ENCODE measurements at places on chromosomes 12 and 14. TPM values are rescaled to one million over a fixed set of nuclear protein-coding genes. Genes with fewer than 3 reads are reported as not detected.

DIO2 gene
- total RNA-seq, result not detected

SOAT2 gene
- total RNA-seq, result not detected

KRT82 gene
- total RNA-seq, result not detected

SYCP3 gene
- total RNA-seq, result 0.50 TPM

PALS1 gene
- total RNA-seq, result 5.3 TPM

GTF2A1 gene
- total RNA-seq, result 43.4 TPM

IFNG-AS1 gene
- not detected for total RNA-seq

DBX2 gene
- total RNA-seq, result not detected

SERPINA10 gene
- not detected for total RNA-seq

CLEC1B gene
- total RNA-seq, result not detected

POLE2 gene
- total RNA-seq, result 58.4 TPM

RXYLT1 gene
- total RNA-seq, result 27.6 TPM

ANO6 gene
- total RNA-seq, result 24.1 TPM

GRCh38 chr12:12428961-12429657 lies 72.2 kb downstream of the BORCS5 start:
- no peak for DNase-seq

DNA sequence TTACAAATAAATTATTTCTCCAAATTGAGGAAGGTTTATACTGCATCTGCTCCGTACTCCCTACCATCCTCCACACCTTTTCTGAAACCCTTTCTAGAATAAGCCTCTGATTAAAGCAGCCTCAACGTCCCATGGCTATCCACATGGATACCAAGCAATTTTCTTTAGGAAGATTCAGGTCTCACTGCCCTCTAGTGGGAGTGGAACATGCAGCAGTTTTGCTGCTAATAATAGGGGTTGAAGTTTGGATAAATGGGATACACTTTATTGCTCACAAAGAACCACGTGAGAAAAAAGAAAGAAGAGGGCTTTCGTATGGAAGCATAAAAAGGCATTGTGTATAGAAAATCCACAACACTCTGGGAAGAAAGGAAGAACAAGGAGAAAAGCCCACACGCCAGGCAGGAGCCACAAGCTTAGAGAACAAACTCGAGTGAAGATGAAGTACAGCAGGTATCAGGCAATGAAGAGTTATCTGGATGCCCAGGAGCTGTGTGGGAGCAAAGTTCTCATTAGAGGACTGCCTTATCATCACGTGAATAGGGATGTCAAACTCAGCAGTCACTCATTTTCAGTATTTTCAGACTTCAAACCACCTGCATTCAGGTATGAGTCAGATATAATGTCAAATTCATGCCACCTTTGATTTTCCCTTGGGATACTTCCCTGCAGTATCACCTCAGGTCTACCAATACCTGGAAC lies 45.8 kb downstream of the CCER1 start:
- no peak for DNase-seq

- no peak for DNase-seq
These were observed 191.8 kb downstream of the DACT1 start for GRCh38 chr14:58829594-58829993.

GRCh38 chr14:100684154-100684553 lies 42.5 kb upstream of the DLK1 start:
- no peak for DNase-seq

GRCh38 chr14:60051721-60052221 lies 40.0 kb upstream of the PCNX4 start:
- DNase-seq, result peak; percentile 64

- no peak for DNase-seq
These were observed 501.6 kb downstream of the SLC6A15 start for GRCh38 chr12:84411031-84411430.

DNA sequence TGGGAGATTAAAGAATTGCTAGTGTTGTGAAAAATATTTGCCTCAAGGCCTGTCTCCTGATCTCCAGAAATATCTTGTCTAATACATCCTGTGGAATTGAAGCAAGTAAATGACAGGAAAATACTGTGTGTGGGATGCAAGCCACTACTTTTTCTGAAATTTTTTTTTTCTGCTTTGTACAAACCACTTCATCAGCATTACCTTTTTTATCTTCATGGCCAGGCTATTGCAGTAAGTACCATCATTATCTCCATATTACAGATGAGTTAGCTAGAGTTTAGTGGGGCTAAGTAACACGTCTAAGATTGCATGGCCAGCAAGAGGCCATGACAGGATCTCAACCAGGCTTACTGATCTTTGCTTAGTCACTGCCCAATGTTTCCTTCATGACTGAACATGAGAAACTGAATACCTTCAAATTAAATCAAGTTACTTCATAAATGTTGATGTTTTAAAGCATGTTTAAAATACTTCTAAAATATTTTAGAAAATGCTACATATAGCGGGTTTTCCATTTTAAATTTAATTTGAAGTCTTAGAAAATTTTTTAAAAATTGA lies 273.7 kb downstream of the SLC6A15 start:
- DNase-seq, result no peak

DNA sequence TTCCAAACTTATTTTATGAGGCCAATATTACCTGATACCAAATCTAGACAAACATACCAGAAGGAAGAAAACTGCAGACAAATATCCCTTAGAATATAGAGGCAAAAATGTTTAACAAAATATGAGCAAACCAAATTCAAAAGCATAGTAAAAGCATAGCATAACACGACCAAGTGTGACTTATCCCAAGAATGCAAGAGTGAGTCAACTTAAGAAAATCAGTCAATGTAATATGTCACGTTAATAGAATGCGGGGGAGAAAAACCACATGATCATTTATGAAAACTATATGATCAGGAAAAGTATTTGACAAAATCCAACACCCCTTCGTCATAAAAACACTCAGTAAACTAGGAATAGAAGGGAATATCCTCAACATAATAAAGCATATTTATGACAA lies 217.3 kb downstream of the ADGRD1 start:
- no peak for DNase-seq

DNA sequence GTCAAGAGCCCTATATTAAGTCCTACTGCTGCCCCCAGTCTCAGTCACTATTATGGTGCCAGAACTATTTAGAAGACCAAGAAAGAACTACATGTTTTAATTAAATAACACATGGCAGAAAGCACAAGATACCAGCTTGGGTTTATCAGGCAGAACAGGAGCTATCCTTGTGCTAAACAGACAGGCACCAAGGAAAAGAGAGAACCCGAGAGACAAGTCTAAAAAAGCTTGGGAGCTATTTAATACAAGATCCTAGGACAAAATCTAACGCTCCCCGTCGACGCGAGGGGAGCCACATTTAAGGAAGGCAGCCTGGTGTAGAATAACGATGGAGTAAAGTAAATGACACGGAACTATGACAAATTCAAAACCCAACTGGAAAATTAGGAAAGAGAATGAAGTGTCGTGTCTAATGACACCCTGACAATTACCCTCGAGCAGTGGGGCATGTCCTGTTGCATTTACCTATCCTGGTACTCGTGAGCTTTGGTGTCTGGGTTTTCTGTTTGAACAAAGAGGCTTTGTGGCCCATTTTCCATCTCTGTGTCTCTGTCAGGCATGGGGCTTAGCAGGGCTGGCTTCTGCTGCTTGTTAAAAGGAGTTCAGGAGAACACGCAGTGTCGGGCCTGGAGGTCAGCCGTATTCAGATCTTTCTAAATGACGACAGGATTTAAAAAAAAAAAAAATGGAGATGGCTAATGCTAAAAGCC lies 140.6 kb downstream of the ETNK1 start:
- no peak for DNase-seq

- no peak for DNase-seq
These were observed 30.4 kb upstream of the PPP2R5E start for GRCh38 chr14:63573581-63573980.

- DNase-seq, result peak; percentile 70
These were observed 5.6 kb downstream of the REM2 start for GRCh38 chr14:22888662-22889061.

DNA sequence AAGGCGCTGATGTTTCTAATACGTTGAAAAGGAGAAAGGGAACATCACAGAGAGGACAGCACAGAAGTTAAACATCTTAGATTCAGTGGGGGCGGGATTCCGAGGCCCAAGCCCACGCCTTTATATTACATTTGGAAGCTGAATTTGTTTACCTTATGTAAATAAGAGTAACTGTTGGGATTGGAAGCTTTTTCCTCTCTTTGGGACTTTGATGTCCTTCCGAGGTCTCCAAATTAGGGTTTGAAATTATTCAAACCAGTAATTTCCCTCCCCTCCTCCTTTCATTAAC lies 6.4 kb downstream of the FOXA1 start:
- no peak for DNase-seq

DNA sequence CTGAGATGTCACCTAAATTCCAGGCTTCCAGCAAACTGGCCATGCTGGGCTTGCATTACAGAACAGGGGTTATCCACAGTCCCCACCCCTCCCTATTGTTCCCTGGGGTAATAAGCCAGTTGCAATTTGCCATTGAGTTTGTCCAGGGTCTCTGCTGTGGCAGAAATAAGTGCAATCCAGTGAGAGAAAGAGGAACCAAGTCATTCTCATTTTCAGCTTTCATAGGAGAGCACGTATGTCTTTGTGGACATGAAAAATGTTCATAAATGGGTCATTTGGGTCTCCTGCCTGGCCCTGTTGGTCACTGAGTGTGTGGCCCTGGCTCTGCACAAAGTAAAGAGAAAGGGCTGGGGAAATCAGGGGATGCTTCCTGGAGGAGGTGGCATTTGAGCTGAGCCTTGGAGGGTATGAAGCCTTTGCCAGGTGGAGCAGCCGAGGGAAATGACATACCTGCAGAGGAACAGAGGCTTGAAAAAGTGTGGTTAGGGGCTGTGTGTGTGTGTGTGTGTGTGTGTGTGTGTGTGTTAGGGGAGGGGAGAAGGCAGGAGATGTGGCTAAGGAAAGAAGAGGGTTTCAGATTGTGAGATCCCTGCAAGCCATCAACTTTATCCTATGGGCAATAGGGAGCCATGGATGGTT lies 29.3 kb downstream of the CMKLR1 start:
- no peak for DNase-seq

DNA sequence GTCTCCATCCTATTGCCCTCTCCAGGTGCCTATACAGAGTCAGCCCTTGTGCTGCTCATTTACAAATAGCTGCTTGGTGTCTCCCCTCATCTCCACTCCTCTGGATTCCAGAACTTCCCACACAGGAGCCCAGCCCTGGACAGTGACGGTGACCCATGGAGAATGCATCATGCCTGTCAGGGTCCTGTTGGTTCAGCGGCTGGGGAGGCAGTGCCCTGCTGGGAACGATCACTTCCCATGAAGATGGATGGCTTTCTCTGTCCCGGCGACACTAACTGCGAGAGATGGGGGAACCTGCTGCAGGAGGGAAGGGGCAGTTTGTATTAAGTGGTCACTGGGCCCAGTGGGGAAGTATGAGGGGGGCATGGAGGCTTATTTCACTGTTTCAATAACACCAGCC lies 395.0 kb upstream of the TBX3 start:
- DNase-seq, result no peak

- DNase-seq, result peak; percentile 59
These were observed 23.5 kb upstream of the PTPRB start for GRCh38 chr12:70660620-70661219.

GRCh38 chr12:38411946-38412345 lies 95.4 kb downstream of the ALG10B start:
- DNase-seq, result no peak

DNA sequence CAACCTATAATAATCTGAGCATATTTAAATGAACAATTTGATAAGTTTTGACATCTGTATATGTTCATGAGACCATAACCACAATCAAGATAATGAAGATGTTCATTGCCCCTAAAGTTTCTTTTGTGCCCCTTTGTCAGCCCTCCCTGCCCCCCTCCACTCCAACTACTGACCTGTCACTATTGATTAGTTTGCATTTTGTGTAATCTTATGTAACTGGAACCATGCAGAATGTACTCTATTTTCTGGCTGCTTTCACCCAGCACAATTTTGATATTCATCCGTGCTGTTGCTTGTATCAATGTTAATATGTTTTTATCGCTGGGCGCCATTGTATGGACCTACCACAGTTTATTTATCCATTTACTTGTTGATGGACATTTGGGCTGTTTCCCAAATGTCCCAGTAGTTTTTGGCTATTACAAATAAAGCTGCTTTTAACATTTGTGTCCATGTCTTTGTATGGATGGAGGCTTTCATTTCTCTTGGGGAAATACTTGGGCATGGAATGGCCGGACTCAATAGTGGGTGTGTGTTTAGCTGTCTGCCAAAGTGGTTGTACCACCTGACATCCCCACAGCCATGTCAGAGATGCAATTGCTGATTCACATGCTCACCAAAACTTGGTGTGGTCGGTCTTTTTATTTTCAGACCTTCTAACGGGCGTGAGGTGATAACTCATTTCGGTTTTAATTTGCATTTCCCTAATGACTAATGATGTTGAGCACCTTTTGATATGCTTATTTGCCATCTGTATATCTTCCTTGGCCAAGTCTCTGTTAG lies 38.9 kb downstream of the EML1 start:
- DNase-seq, result no peak

DNA sequence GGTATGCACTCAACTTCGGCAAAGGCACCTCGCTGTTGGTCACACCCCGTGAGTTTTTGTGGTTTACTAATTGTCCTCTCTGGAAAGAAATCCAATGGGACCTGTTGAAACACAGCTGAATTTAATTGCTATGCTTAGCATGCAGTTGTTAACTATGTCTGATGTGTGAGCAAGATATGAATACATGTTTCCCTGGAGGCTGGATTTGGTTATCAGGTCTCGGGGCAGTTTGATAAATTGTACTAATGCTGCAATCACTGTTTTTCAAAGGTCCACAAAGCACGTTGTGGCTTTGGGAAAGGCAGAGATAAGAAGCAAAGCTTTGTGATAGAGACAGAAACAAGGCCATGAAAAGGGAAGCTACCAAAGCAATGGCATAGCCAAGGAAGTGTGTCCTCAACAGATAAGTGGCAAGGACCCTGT lies 91.3 kb downstream of the DAD1 start:
- DNase-seq, result peak; percentile 53

DNA sequence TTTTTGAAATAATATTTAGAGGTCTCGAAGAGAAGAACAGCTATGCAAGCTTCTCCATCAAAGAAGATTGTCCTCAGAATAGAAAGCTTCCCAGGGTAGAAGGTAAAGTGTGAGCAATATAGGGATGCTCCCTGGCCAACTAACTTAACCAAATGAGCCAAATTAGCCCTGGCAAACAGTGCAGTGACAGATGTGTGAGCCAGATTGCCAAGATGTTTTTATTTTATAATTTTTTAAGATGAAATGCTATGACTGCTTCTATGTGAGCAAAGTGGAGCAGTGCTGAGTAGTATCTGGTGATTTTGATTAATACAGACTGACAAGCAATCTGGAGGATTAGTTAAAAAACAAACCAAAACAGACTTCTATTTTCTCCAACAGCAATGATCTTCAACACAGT lies 202.1 kb downstream of the NOVA1 start:
- DNase-seq, result no peak

GRCh38 chr14:102525219-102525928 lies 15.8 kb upstream of the ANKRD9 start:
- peak; percentile 82 for DNase-seq

- DNase-seq, result no peak
These were observed 43.9 kb upstream of the RNASE1 start for GRCh38 chr14:20846560-20846959.

GRCh38 chr14:43903209-43903608 lies 603.9 kb downstream of the FSCB start:
- DNase-seq, result no peak

- DNase-seq, result no peak
These were observed 16.3 kb upstream of the POLR3B start for GRCh38 chr12:106341086-106341877.

- peak; percentile 60 for DNase-seq
These were observed 47.4 kb downstream of the AVPR1A start for GRCh38 chr12:63103494-63104131.

GRCh38 chr14:99568567-99569560 lies 35.1 kb downstream of the CCDC85C start:
- no peak for DNase-seq
